BJ (cell line): ENCODE measurements at places on chromosomes 5 and 9.

DNA sequence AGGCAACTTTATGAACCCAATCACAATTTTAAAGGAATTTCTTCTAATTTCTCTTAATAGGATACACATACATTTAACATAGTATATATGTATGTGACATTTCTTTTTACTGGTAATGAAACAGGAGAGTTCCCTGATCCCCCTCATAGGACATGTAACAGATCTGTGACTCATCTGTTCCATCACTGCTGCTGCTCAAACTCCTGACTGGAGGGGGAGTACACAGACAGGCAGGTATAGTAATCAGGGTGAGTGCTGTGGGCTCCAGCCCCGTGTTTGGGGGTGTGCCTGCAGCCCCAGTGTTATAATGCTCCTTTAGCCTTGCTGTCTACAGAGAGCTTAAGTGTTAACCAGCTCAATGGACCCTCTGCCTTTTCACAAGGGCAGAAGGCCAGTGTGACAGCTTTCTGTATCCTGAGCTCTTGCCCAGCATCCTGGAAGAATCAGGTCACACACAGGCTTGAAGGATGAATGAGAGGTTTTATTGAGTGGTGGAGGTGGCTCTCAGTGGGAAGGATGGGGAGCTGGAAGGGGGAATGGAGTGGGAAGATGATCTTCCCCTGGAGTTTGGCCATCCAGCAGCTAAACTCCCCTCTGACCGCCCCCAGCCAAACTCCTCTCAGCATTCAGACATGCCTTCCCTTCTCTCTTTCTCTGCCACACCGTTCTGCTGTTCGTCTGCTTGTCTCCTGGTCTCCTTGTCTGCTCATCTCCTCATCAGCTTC lies 161.3 kb downstream of the ZNF608 start:
- no peak for DNase-seq

GRCh38 chr5:133051061-133051541 lies 712 bp upstream of the HSPA4 start:
- DNase-seq = no peak

DNA sequence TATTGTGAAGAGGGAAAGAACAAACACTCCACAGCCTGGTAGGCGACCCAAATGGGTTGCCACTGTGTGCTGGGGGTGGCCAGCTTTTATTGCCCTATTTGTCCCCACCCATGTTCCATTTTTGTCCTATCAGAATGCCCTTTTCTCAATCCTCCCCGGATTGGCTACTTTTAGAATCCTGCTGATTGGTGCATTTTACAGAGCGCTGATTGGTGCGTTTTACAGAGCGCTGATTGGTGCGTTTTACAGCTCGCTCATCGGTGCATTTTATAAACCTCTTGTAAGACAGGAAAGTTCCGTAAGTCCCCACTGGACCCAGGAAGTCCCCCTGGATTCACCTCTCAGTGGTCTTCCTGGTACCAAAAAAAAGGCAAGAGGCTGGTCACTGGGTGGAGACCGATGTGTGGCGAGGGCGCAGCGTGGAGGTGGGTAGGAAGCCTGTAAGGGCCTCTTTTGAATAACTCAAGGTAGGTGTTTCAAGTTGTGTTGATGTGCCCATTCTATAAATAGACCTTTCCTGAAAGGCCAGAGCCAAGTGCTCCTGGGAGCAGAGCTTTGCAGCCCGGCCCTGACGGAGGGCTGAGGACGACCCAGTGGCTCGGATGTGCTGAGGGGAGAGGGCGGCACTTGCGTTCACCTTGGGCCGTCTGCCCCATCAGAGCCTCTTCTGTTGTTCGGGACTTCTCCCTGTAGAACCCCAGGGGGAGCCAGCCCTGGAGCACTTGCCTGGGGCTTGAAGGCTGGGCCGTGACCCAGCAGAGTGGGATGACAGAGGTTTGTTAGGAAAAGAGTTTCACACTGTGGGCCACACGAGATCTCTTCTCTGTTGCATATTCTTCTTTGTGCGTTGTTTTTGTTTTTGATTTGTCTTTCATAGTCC lies 7.2 kb upstream of the GFPT2 start:
- DNase-seq = no peak

DNA sequence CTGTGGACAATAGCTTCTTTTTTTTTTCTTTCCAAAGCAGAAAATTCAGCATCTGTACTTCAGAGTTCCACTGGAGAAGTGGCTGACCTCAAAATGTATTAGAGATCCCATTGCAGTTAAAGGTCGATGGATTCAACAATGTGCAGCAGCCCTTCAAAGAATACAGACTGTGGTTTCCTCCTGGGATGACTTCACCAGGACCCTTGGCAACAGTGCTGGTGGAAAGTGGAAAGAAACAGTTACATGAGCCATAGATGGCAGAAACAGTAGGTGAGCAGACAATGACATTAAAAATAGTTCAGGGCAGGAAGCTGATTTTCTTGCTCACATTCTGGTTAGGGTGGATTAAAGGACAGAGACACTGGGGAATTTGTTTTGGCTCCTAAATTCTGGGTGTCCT lies 62.4 kb downstream of the SLC28A3 start:
- no peak for DNase-seq

GRCh38 chr9:91900797-91901177 lies 49.2 kb downstream of the ROR2 start:
- no peak for DNase-seq

DNA sequence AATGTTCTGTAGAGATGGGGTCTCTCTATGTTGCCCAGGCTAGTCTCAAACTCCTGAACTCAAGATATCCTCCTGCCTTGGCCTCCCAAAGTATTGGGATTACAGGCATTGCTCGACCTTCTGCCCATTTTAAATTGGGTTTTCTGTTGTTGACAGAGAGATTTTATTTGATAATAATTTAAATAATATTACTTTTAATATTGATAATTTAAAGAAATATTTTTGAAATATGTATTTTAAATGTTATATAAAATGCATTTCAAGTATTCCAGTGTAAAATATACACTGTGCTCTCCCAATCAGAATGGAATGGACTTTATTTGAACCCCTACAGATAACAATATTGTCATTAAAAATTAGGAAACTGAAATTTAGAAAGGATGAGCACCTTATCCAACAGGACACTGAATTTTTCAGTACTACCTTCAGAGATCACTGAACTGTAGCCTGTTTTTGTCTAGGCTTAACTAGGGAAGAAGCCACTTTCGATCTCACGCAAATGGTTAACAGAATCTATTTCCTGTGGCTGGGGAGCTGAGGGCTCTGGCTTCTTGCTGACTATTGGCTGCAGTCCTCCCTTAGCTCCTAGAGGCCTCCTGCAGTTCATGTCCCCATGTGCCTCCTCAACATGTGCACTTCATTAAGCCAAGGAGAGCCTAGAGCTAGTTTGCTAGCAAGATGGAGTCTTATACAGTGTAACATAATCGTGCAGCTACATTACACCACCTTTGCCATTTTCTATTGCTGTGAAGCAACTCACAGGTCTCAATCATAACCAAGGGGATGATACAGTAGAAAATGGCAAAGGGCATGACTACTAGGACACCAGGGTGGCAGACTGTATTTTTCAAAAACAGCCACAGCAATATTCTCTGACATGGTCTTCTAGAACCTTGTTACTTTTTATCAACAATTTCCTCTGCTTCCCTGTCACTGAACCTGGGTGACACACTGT lies 150.0 kb downstream of the CDC42SE2 start:
- no peak for DNase-seq

GRCh38 chr9:110952540-110952859 lies 85.8 kb downstream of the LPAR1 start:
- no peak for DNase-seq

DNA sequence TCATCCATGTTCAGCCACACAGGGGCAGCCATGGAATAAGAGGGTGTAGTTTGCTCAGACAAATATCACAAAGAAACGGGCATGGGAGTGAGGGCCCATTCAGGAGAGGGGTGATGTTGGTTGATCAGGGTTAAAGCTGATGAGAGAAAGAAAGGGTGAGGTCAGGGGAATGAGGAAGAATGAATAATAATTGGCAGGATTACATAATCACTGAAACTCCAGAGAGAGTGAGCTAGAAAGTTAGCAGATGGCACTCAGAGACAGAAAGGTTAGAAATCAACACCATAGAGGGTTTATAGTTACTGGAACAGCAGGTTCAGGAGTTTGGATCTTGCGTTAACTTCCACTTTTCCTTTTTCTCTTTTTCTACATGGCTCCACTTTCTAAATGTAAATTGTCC lies 113.9 kb downstream of the TAF11L14 start:
- no peak for DNase-seq

DNA sequence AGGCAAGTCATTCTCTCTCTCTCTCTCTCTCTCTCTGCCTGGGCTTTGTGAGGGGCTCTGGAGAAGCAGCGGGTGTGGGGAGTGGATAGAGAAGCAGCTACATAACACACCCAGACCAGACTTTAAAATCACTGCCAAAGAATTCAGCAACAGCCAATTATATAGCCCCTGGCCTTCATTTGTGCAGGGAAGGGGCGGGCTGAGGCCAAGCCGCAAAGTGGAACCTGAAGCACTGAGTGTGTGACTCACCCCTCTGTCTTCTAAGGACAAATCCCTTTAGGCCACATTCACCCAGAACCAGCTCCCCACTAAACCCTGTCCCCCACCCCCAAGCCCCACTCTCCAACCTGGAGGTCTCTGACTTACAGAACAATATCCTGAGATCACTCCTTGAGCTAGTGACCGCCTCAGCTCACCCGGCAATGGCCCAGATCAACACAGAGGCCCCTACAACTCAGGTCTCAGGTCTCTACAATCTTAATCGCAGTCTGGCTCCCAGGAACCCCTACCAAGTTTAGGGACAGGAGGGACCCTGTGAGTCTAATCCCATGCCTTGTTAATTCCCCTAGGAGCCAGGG lies 6.0 kb downstream of the B4GALT1 start:
- peak; percentile 97 for DNase-seq

DNA sequence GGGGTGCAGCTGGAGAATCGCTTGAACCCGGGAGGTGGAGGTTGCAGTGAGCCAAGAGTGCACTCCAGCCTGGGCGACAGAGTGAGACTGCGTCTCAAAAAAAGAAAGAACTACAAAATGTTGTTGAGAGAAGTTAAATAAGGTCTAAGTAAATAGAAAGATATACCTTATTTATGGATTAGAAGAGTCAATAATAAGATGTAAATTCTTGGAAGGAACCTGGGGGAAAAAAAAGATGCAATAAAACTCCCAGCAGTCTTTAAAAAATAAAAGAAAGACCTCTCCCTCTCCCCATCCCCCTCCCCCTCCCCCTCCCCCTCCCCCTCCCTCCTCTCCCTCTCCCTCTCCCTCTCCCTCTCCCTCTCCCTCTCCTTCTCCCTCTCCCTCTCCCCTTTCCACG lies 15.5 kb upstream of the FAF2 start:
- no peak for DNase-seq

- DNase-seq = no peak
Measured at GRCh38 chr5:138716456-138716924, 36.7 kb upstream of the CTNNA1 start.

DNA sequence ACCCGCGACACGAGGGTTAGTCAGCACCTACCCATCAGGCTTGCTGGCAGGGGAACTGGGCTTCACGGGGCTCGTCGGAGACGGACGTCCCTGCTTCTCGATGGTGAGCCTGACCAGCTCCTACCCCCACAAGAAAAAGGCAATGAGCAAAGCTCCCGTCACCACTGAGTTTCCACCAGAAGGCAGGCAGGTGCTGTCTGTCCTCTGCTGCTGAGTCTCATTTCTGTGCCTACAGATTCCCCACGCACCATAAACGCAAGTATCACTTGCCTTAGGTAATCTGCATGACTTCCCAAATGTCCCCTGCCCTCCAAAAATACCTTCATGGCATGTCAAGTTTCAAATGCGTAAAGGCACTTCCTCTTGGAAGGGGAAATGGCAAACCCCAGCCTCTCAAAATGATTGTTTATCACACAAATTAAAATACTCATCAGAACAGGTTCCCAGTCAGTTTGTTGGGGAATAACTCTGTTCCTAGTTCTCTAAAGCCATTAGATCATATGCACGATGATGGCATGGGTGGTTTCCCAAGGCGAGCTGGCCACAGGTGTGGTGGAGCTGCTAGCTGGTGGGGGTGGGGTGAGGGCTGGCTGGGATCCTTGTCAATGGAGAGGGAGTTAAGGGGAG lies 85.0 kb downstream of the PRRT1B start:
- DNase-seq = no peak

DNA sequence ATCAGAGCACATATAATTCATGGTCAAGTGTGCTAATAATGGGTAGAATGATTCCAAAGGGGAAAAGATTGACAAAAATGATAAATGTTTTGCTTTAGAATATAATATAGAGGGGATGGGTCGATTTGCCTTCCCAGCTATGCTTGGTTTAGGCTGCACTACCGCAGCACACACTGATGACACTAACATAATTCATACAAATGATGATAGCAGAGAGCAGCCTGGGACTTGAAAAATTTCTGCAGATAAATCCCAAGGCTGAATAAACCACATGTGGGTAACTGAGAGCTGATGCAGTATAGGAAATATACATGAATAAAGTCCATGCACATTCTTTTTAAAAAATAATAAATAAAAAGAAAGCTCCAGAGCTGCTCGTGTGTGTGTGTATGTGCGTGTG lies 54.5 kb downstream of the EFNA5 start:
- no peak for DNase-seq

- DNase-seq = no peak
Measured at GRCh38 chr5:135433681-135434426, 13.3 kb downstream of the DCANP1 start.

- DNase-seq = no peak
Measured at GRCh38 chr9:17191082-17191481, 56.2 kb downstream of the CNTLN start.

DNA sequence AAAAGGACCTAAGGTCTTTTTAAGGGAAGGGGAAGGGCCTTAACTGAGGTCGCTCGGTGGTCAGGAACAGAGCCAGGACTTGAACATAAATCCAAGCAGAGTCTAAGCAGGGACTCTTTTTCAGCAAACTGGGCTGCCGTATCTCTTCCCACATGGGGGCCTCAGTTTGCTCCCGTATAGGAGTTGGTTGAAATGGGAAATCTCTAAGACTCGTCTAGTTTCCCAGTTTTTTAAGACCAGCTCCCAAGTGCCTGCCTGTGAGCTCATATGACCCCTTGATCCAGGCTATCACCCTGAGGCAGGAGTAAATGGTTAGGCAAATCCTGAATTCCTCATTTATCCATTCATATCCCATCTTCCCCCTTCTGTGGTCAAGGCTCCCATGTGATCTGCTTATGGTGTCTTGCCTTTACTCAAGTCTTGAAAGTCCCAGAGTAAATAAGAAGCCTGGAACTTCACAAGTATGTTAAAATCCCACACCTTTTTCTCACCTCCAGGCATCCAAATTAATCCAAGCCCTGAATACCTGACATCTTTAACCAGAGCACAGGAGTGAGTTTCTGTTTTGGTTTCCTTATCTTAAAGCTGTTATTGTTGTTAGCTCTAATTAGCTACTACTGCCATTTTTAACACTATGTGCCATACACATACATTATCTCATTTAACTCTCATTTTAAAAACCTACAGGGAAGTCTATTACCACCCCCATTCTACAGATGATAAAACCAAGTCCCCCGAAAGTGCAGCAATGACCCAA lies 3.0 kb downstream of the ARSI start:
- DNase-seq = no peak

DNA sequence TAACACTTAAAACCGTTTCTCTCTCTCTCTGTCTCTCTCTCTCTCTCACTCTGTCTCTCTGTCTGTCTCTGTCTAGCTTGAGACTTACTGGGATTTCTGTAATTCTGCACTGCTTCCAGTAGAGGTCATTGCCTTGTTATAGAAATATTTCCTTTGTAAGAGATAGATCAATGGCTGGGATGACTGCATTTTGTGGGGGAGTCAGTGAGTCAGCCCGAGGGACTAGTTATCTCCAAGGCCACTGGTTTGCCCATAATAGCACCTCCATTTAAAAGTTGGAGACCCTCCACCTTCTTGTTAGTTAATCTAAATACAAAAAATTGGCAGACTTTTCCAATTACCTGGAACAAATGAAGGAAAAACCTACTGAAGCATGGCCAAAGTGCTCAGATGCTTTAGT lies 547.2 kb downstream of the LRRC70 start:
- DNase-seq = no peak
